ENCODE measurements at places on chromosomes 2 and 18.

GRCh38 chr2:215332872-215333595 lies 21.2 kb downstream of the ATIC start:
- DNase-seq: no peak

DNA sequence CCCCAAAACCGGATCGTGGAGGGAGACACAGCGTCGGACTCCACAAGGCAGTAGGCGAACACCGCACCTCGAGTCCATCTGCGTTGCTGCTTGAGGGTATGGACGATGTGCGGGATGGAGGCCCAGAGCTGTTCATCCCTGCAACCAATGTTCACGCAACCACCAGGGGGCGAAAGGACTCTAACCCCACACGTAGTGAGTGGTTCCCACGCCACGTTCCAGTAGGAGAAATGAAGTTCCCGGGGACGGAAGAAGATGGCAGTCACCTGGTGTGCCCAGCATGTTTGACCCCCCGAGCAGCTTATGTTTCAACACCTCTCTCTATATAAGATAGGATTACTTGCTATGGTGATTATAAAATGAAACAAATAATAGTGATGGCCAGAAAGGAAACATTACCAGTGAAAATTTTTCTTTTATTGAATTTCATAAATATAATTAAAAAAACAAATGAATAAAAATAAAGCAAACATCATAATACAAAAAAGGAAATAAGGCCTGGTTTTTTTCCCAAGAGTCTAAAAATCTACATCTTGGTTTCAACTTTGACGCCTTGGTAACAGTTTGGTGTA lies 184.3 kb downstream of the SH3BP4 start:
- peak; percentile 27 for DNase-seq

GRCh38 chr2:226971770-226972169 lies 135.9 kb downstream of the RHBDD1 start:
- no peak for DNase-seq

- no peak for DNase-seq
These were observed 177.2 kb upstream of the RAB6C start for GRCh38 chr2:129802290-129802689.

GRCh38 chr18:56112984-56113383 lies 525.0 kb upstream of the TCF4 start:
- no peak for DNase-seq

GRCh38 chr18:49059028-49059834 lies 108.5 kb upstream of the SMAD7 start:
- DNase-seq: no peak

DNA sequence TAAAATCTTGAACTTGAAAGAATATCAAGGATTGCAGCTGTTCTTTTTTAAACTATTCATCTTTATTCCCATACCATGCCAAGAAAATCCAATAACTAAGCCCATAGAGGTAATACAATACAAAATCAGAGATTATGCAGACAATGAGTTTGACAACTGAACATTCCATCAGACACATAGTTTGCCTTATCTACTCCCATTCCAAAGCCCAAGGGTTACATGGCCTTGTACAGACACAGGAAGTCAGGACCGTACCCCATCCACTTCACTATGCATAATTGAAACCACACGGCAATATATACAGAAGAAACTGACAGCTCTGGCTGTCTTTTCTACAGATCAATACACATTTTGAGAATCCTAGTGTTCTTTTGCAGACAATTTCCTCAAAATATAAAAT lies 181.3 kb downstream of the TMX3 start:
- DNase-seq: no peak

DNA sequence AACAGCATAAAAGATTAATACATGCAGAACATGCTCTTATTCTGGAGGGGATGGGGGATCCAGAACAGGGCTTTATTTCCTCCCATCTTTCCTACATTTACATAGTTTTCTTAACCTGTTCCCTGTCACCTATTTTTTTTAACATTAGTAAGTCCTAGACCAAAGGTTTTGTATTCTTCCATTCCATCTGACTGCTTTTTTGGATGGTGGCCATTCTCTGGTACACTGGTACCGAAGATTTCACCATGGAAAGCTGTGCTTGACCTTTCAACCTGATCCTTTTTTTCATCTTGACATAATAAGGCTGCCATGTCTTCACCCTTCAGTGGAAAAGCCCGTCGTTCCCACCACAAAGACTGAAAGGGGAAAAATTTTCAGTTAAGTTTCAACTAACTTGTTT lies 20.4 kb downstream of the RPE start:
- DNase-seq: no peak

GRCh38 chr2:36964496-36965058 lies 1.8 kb downstream of the STRN start:
- DNase-seq: no peak

DNA sequence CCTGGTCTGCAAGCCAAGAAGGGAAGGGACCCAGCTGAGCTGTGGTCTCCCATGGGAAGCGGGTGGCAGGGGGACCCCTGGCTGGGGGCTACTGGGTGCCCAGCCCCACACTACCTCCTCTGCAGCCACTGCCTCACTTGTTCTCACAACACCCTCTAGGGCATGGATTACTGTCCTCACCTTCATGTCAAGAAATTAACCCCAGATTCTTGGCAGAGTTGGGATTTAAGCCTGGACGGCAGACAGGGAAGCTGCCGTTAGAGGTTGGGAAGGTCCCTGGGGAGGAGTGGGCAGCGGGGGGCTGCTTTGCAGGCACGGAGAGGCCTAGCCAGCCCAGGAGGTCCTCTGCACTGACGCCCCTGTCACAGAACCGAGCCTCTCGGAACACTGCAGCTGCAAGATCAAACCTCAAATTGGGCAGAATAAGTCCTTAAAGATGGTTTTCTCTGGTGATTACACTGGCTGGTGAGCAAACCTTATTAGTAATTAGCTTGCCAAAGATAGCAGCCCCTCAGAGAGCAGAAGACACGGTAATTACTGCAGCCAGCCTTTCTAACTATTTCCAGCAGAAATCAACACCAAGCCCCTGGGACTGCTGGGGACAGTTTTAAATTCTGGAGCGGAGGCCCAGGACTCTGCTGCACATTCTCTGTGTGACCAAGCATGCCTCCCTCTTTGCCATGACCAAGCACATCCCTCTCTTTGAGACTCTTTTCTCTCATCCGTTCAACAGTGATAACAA lies 35.9 kb downstream of the KCNF1 start:
- DNase-seq: no peak

DNA sequence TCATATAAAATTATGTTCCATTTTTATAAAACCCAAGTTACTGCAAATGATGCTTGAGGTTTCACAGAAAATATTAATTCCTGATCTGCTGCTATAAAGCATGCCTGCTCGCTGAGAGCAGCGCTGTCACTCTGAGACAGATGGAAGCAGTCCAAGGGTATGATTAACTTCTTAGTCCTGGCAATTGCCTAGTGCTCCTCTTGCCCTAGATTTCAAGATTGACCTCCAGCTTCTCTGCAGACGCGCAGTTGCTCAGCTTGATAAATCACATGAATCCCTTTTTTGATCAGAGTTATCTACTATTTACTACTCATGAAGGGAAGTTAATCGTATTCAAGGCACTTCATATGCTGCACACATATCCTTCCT lies 154.6 kb upstream of the REV1 start:
- DNase-seq: no peak

GRCh38 chr2:55876429-55877086 lies 47.0 kb downstream of the EFEMP1 start:
- DNase-seq: no peak

GRCh38 chr2:107308835-107309234 lies 422.9 kb upstream of the ST6GAL2 start:
- DNase-seq: no peak

- no peak for DNase-seq
These were observed 77.4 kb upstream of the ARHGAP28 start for GRCh38 chr18:6652098-6652497.

DNA sequence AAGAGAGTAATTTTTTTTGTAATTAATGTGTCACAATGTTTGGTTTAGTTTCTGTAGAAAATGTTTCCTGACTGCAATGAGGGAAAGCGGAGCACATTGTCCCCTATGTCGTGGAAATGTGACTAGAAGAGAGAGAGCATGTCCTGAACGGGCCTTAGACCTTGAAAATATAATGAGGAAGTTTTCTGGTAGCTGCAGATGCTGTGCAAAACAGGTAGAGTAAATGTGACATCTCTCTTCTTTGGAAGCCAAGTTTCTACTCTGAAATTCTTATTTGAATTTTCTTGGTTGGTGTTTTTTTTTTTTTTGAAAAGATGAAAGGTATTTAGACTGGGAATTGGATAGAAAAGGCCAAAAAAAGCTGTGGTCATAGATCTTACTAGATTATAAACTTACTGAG lies 20.0 kb downstream of the RNF138 start:
- DNase-seq: no peak

GRCh38 chr2:196099916-196100315 lies 31.3 kb upstream of the DNAH7 start:
- no peak for DNase-seq

- DNase-seq: no peak
These were observed 86.2 kb upstream of the SALL3 start for GRCh38 chr18:78893281-78894032.

GRCh38 chr2:225008935-225009334 lies 33.3 kb downstream of the DOCK10 start:
- no peak for DNase-seq

DNA sequence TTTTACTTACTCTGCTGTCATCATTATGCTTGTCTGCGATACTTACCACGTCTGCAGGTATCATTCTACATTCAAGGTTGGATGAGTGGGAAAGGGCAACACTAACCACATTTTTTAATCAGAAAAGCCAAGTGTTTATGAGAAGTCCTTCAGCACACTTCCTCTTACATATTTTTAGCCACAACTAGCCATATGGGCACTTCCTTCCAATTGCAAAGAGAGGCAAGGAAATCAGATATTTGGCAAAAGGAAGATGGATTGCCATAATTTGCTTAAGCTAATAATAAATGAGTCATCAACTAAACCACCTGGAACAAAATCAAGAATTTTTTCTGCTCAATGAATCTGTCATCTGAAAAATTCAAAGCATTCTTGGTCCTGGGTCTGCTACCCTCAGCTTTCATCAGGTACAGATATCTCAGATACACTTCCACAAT lies 16.7 kb upstream of the MRO start:
- no peak for DNase-seq

GRCh38 chr2:104818264-104818663 lies 35.7 kb upstream of the POU3F3 start:
- DNase-seq: no peak

DNA sequence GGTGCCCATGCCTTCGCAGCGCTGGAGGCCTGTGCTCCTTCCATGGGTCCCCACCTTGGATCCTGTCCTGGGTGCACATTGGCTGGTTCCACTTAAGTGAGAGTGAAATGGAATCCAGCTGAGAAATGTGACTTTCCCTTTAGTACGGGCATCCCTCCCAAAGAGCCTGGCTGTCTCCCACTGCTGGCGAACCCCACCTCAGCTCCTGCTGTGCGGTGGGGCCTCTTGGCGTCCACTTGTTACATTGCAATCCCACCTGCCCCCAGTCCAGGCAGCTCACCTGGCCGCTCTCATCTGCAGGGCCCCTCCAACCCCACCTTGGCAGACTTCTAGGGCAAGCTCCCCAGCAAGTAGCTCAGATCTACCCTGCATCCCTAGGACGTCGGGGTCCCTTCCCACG lies 35.5 kb upstream of the GNAL start:
- no peak for DNase-seq

DNA sequence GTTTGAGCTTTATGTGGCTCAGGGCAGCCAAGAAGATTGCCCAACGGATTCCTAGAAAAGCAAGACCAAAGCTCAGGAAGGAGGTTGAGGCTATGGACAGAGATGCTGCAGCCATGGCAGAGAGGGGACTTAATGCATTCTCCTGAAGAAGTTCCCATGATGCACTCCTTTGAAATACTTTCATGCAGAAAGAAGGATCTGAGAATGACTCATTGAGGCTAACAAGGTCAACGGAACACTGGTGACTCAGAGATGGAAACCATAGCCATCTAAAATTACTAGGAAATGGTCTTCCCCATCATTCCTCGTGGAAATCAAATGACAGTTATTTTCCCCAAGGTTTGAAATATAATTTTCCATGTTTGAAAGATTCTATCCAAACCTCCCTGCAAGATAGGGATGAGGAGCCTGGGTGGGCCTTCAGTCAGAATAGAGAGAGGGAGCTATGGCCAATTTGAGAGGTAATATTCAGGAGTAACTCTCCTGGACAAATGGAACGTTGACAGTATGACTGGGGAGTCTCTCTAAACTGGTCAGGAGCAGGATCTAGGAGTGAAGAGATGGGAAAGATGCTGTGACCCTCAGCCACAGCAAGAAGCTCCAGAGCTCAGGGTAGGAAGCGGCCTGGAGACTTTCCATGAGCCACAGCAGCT lies 63.0 kb downstream of the REEP1 start:
- DNase-seq: no peak
